Stimulated activated CD4-positive, alpha-beta T cell treated with anti-CD3 and anti-CD28 coated beads, Interleukin-4, amount 100 ng/mL, for 4 hours (primary cell): ENCODE measurements at places on chromosomes 16 and 17.

DNA sequence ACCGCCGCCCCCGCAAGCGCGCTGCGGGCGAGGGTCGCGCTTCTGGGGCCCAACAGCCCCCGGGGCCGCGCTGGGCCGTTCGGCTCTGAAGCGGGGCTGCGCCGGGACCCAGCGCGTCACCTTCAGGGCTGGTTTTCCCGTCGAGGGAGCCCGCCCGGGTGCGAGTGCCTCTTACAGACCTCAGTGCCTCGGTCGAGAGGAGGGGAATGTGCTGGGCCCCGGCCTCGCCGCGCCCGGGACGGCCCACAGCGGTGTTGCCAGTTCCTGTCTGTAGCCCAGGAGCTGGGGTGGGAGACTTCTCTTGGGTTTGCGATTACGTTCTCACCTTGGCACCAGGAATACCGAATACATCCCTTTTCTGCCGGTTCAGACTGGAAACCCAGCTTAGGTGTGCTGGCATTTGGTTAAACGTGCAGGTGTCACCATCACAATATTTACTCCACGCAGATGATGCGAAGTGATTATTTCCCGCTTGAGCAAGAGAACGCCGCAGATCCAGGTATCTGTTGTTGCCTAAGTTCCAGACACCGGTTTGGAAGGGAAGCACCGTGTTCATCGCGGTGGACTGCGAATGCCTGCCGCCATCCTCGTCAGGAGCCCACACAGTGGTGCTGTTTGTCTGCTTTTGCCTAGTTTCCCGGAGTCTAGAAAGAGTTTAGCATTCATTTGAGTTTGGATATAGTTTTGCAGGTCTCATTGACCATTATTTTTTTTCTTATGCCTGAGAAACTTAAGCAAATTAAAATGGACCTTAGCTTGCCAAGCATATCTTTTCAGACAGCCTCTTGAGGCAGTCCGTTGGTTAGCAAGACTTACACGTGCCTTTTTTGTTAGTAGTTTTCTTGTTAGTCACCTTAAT is 914 bp downstream of the MAP1LC3B start:
- peak; percentile 21 for DNase-seq

- peak; percentile 40 for DNase-seq
Observed at GRCh38 chr17:76816590-76817135, 51.5 kb upstream of the MGAT5B start.

- no peak for DNase-seq
Observed at GRCh38 chr17:27217631-27218030, 76.3 kb upstream of the WSB1 start.

- DNase-seq: no peak
Observed at GRCh38 chr17:71208111-71208704, 912.6 kb upstream of the SOX9 start.

DNA sequence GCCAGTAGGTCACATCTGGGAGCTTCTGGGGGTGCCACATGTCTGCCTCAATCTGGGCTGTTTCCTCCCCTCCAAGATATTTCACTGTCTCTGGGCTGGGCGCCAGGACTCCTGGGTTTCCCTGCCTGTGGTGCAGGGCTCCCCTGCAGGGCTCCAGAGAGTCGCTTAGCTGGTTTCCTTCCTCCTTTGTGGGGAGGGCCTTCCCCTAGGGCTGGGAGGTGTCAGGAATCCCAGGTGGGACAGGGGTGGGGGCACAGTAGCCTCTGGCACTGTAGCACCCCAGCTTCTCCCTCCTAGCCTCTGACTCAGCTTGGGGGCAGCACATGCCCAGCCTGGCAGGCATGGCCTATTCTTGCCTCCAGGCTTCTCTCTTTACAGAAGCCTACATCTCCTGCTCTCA is 2.6 kb downstream of the RARA start:
- no peak for DNase-seq

DNA sequence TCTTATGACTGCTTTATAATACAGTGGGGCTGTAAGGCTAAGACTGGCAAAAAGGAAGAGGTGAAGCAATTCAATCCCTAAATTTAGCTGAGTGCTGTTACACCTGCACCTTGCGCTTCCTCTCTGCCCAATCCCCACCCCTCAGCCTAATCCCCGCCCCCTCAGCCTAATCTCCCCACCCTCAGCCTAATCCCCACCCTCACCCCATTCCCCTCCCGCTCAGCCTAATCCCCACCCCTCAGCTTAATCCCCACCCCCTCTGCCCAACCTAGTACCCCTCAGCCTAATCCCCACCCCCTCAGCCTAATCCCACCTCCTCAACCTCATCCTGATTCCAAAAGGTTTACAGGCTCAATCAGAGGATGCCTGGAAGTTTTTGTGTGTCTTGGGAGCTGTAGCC is 155.5 kb downstream of the PMP22 start:
- no peak for DNase-seq
